ENCODE measurements at places on chromosomes 4 and X. TPM values are rescaled to one million over a fixed set of nuclear protein-coding genes. Genes with fewer than 3 reads are reported as not detected.

The ARSD gene
- polyA plus RNA-seq, result 5.5 TPM

The RBMXL3 gene
- not detected for polyA plus RNA-seq

DNA sequence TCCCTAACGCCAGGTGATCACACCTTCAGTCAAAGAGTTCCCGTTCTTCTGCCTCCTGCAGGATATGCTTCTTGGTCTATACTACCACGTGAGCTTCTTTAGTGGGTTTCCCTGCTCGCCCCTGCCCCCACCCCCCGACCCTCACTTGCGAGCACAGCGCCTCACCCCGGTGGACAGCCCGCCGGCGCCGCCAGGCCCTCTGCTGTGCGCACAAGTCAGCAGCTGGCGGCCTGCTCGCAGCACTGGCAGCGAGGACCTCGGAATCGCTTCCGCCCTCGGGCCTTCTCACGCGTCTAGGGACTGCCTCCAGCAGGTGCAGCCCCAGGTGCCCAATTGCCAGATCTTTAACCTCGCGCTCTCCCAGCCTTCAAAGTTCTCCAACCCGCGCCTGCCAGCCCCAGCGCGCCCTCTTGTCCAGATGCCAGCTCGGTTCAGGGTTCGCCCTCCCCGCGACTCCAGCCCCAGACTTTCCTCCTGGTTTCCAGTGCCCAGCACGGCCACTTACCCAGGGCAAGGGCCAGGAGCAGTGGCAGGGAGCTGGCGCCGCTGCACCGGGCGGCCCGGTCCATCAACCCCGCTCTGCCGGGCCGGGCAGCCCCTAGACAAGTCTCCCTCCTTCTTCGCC lies 454 bp downstream of the BTC start:
- DNase-seq, result peak; percentile 6

DNA sequence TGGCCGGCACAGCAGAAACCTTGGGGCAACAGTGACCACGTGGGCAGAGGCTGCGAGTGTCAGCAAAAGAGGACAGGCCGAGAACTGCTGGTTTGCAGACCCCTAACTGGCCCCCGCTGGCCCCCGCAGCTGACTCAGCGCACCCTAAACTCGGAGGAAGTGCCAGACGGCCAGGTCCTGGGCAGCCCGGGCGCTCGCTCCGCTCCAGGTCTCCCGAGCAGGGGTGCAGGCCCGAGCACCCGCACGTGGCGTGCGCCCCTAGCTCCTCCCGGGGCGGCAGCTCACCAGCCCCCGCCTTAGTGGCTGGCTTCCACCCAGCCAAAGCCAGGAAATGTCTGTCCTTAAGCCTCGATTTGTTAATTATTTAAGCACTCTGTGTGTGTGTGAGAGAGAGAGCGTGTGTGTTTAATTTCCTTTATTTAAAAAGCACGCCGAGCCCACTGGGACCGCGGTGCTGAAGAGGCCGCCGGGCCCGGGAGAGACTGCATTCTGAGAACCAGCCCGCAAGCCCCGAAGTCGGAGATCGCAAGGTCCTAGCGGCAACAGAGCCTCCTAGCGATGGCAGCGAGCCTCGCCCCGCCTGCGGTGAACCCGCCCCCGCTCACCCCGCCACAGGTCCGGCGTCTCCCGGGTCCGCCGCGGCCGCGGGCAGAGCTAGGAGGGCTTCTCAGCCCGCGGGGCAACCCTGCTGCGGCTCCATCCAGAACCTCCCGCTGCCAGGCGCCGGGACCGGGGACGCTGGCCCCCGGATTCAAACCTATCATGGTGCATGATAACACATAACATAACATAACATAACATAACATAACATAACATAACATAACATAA lies 45.9 kb upstream of the CDKN2AIP start:
- peak; percentile 49 for DNase-seq

GRCh38 chrX:133415276-133416105 lies at the start of gene GPC4:
Gene GPC4, minus strand, starts transcription at chrX:133415489. Its CDS starts 524 bp downstream, at chrX:133414965.
- DNase-seq, result no peak

- no peak for DNase-seq
These were observed 122.3 kb upstream of the NEIL3 start for GRCh38 chr4:177187371-177187770.

All from thymus (tissue), 14 donors.